CD4-positive, CD25-positive, alpha-beta regulatory T cell (primary cell): ENCODE measurements at places on chromosomes 6 and 20.

GRCh38 chr6:36032261-36032660 is 4.7 kb downstream of the MAPK14 start:
- no peak for DNase-seq

DNA sequence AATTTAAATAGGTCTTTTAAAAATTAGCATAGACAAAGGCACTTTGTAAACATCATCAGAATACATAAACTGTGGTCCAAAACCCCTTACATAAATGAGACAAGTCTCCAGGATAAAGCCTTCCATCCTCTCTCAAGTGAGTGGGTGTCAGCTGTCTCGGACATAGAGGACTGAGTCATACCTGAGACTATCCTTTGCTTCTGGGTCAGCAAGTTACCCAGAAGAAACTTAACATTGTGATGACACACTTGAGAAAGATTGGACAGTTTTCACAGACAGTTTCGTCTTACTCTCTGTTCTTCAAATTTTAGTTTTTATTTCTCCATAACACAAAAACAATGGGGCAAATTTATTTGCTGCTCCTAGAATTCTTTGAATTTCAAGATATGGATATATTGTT is 838.0 kb downstream of the DHX35 start:
- DNase-seq: no peak

GRCh38 chr20:62728781-62729300 is 20.2 kb downstream of the NTSR1 start:
- DNase-seq: no peak

GRCh38 chr6:92667843-92668242 is 751.5 kb downstream of the EPHA7 start:
- no peak for DNase-seq

GRCh38 chr20:60132827-60133670 is 174.8 kb downstream of the CDH26 start:
- DNase-seq: no peak

DNA sequence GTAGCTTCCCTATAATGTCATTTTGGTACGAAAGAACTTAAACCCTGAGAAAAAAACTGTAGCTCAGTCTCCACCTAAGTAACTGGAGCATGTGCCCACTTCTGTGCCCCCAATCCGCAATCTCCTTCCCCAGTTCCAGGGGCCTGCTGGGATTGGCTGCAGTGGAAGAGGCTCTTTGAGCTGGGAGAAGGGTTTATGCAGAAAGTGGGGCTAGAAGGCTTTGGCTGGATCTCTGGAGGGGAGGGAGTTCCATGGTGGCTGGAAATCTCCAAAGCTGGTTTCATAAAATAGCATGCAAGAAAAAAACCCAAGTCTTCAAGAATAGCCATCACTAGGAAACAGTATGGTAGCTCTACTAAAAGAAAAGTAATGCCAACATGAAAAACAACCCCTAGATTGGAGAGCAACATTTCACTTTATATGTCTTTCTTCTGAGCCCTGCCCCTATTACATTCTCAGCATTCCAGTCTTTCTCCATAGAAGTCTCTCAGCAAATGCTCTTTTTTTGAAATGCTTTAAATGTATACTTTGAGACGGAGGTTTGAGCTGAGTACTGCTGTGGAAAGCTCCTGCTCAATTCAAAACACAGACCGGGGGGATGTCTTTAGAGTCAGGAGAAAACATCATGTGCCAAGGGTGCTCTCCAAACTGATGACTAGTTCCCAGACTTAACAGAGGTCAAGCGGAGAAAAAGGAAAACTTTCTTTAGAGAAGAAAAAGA is 36.0 kb upstream of the FOXO3 start:
- DNase-seq: no peak

DNA sequence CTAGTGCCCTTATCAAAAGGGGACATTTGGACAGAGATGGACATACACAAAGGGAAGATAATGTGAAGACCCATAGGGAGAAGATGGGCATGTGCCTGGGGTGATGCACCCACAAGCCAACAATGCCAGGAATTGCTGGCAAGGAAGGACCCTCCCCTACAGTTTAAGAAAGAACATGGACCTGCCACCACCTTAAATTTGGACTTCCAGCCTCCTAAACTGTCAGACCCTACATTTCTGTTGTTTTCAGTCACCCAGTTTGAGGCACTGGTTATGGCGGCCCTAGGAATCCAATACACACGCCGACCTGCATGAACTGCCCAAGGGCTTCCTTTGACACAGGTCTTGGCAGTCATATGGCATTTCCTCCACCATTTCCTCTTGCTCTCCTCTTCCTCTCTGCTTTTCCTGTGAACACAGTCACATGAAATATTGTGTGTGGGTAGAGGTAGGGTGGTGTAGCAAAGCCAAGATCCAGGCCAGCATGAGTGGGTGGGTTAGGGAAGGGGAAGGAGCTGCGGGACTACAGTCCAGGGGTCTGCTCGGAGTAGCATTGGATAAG is 115.6 kb downstream of the ZDHHC14 start:
- DNase-seq: no peak

DNA sequence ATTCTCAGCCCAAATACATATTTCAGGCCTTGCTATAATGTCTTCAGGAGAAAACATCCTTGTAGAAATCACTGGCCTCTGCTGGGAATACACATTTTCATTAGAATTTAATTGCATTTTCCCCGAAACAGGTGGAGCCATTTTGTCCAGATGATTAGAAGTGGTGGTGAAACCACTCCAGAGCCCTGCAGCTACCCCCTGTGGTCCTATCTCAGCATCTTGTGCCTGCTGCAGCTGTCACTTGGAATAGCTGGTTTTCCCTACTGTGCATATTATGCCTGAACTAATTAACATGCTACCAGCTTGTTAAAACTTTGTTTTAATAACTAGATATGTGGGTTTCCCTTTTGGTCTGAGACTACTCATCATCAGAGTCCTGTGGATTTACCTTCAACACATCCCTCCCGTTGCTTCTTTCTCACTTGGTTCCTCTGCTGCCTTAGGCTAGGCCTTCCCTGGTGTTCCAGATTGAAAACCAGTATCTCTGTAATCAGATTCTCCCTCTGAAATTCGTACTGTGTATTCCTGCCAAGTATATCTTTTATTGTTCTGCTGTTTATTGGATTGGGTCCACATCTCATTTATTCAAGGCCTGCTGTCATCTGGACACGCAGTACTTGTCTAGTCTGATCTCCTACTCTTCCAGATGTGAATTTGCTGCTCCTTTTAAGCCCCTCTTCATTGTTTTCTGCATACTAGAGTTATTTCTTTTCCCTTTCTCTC is 15.2 kb downstream of the DNAH8 start:
- no peak for DNase-seq

- no peak for DNase-seq
These were observed 157.5 kb downstream of the ADGRG6 start for GRCh38 chr6:142459271-142459670.

GRCh38 chr6:166707045-166707444 is 80.0 kb upstream of the RPS6KA2 start:
- DNase-seq: no peak

GRCh38 chr6:164010441-164011103 is 596.1 kb downstream of the QKI start:
- DNase-seq: no peak

- no peak for DNase-seq
These were observed 787 bp upstream of the CARMIL1 start for GRCh38 chr6:25278261-25278913.
